ENCODE measurements at places on chromosomes 3 and 15.

DNA sequence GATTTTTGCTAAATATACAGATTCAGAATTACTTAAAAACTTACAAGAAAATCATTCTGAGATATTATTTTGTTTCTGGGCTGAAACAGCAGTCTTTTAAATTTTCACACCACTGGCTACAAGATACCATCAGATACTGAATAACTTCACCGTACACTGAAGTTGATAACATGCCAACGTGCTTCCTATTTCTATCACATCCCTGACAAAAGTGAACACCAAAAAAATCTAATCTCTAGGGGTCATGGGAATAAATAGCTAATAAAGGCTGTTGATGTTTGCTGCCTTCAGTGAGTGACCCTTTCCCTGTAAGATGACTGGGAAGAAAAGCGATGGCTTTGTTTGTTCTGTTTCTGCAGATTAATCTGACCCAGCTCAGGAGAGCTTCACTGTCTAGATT is 120.5 kb downstream of the DUT start:
- no peak for ATAC-seq

GRCh38 chr3:82342521-82342920 is 581.1 kb upstream of the GBE1 start:
- no peak for ATAC-seq

DNA sequence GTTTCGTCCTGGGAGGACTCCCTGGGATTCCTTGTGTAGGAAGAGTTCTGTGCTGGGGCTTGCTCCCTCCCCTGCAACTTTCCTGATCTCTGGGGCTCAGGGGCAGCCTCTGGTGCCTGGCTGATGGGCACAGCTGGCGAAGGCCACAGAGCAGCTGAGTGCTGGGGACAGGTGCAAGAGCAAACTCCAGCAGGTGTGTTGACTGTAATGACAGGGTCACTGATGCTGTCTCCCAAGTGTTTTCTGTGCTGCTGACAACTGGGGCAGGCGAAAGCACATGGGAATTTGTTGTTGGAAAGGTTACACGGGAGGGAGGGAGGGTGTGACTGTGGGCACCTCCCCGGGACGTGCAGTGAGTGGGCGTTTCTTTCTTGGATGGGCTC is 21.6 kb downstream of the CPN2 start:
- ATAC-seq: no peak

- ATAC-seq: peak; percentile 74
Observed at GRCh38 chr15:48796930-48797329, 13.9 kb downstream of the CEP152 start.

- no peak for ATAC-seq
Observed at GRCh38 chr3:160684368-160684740, 7.4 kb downstream of the ARL14 start.

DNA sequence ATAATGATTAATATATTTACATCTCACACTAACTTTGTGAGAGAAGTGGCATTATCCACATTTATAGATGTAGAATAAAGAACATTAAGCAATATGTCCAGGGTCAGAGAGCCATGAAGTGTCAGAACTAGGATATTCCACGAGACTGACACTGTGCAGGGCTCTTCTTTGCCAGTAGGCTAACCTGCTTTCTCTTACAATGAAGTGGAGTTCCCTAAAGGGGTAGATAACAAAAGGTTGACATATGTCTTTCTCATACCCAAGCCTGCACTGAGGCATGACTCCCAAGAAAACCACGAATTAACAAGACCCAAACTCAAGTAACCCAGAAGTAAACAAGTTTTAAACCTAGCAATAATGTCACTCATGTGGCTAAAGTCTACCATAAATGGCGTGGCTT is 191.5 kb upstream of the SLC2A2 start:
- ATAC-seq: peak; percentile 18

DNA sequence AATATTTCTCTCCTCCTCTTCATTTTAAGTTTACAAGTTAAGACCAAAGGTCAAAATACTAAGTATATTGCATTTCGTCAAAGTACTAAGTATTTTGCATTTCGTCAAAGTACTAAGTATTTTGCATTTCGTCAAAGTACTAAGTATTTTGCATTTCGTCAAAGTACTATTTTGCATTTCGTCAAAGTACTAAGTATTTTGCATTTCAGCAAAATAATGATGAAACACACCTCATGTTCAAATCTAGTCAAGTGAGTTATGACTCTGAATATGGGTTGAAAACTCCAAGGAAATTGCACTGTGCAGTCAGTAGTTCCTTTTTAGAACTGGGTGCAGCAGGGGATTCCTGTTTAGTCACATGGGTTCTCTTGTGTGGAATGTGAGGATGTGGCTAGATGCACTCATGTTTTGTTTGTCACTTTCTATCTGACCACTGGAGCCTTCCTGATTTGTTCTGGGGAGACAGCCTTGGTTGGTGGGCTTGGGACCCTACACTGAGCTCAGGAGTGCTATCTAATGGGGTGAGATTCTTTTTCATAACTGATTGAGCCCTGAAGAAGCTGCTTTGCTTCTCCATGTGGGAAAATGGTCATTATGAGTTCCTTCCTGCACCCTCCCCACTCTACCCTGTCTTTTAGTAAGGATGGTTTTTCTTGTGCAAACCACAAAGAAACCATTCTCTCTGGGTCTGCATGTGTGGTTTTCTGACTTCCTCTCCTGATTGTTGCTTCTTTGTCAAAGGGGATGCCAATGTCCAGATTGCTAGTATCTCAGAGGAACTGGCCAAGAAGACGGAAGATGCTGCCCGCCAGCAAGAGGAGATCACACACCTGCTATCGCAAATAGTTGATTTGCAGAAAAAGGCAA is 73.4 kb downstream of the CCK start:
- no peak for ATAC-seq

- peak; percentile 47 for ATAC-seq
Observed at GRCh38 chr3:155553780-155554179, 191.1 kb downstream of the PLCH1 start.

DNA sequence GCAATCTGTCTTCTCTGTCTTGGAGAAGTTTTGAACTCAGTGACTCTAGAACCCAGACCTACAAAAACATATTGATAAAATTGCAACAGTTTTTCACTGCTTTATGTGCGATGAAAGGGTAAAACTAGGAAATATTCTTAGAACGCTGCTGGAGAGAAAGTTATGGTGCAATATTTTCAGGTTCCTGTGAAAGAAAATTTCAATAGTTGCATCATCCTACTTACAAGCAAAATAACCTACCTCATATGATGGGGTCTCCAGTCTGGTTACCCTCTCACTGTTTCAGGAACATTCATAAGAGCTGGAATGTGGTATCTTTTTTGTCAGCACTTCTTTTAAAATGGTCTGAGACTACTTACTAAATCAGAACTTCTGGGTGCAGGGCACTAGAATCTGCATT is 27.1 kb downstream of the GATM start:
- no peak for ATAC-seq

- ATAC-seq: no peak
Observed at GRCh38 chr3:124532071-124532470, 198.2 kb upstream of the UMPS start.

DNA sequence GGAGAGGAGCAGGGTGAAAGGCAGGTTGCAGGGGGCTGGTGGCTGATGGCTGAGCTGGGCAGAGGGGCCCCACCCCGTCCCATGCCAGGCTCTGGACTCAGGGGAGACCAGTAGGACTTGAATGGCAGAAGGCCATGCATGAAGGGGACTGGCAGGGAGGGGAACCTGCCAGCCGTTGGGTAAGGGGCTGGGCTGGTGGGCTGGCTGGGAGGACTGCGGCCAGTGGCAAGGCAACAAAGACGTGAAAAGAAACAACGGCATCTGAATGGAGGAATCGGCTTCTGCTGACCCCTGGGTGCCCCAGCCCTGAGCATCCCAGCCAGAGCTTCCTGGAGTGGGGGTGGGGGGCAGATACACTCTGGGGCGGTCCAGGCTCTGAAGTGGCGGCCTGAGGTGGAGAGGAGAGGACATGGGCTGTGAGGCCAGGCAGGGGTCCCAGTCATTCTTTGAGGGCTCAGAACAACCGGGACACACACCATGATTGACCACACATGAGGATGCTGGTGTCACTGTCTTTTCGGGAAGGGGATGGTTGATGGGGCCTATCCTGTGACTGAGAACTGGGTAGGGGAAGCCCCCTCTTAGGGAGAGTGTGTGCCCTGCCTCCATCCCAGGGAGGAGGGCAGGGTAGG is 11.7 kb downstream of the GLYCTK start:
- no peak for ATAC-seq
